ENCODE measurements at places on chromosomes 16 and 17.

GRCh38 chr17:67362173-67362572 is 4.2 kb downstream of the PSMD12 start:
- DNase-seq: no peak

DNA sequence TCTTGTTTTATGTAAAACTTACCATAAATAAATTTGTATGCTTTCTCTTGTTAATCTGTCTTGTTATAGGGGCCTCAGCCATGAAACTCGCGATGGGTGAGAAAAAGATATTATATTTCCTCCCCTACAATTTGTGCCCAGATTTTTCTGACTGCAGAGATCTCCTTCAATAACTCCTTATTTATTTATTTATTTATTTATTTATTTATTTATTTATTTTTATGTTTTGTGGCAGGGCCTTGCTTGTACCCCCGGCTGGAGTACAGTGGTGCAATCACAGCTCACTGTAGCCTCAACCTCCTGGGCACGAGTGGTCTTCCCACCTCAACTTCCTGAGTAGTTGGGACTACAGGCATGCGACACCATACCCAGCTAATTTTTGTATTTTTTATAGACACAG is 23.3 kb upstream of the CCL5 start:
- no peak for DNase-seq

GRCh38 chr17:260944-261343 is 79.5 kb upstream of the DOC2B start:
- no peak for DNase-seq

GRCh38 chr17:42518755-42519545 is 17.1 kb upstream of the NAGLU start:
- no peak for DNase-seq

DNA sequence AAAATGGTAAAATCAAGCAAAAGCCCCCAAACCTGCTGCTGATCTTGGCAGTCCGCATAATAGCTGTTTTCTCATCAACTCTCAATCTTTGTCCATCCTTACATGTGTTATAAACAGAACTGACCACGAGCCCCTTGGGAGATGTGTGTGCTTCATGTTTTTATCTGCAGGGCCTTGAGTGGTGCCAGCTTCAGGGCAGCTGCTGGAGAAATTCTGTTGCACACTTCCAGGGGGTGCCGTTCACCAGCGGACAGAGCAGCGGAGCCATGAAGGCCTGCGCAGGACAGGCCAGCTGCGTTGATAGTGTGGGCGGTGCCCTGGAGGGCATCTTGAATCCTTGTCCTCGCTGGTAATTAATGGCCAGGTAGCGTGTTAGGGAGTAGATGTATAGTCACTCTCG is 20.1 kb downstream of the MPRIP start:
- no peak for DNase-seq
